ENCODE measurements at places on chromosomes 1 and 21. TPM values are rescaled to one million over a fixed set of nuclear protein-coding genes. Genes with fewer than 3 reads are reported as not detected.

DNA sequence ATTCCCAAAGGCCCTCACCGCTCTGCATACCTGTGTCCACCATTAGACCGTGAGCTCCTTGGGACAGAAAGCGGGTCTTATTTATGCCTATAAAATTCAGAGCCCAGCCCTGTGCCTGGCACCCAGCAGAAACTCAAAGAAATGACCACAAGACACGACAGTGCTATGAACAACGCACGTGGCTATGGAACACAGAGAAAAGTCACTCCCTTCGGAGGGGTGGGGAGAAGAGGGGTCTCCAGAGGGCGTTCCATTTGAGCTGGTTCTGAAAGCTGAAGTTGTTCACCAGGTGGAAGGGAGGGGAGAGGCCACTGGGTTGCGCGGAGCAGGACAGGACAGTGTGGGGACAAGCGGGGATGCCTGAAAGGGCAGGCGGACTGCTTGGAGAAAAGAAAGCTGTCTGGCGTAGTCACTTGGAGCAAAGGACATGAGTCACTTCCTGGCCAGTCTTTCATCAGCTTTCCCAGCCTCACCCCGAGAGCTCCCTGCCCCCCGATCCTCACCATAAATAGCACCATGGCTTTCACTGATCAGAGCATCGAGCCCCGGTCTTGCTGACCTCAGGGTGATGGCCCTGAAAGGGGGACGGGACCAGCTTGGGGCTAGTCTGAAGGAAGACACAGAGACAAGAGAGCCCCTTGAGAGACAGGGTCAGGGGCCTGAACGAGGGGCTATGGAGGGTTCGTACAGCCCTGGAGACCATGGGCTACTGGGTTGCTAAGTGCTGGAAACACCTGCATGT lies 28.5 kb downstream of the ECE1 start:
- DNase-seq: no peak

DNA sequence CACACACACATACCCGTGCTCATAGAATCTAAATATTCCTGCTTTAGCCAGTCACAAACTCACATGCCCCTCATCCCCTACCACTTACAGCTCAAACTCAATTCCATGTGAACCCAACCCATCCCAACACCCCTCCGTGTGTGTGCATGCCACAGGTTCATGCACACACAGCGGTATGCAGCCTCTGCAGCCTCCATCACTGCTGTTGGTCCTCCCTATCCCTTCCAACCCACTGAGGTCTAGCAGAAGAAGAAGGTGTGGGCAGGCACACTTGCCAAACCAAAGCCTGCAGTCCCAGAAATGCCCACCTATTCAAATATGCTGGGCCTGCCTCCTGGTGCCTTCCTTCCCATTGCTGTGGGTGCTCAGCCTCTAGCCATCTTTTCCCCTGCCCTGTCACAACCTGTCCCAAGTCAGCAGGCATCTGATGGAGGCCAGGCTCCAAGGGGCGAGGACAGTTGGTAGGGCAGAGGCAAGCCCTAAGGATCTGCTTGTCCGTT lies 26.2 kb downstream of the SLC2A1 start:
- DNase-seq: no peak

DNA sequence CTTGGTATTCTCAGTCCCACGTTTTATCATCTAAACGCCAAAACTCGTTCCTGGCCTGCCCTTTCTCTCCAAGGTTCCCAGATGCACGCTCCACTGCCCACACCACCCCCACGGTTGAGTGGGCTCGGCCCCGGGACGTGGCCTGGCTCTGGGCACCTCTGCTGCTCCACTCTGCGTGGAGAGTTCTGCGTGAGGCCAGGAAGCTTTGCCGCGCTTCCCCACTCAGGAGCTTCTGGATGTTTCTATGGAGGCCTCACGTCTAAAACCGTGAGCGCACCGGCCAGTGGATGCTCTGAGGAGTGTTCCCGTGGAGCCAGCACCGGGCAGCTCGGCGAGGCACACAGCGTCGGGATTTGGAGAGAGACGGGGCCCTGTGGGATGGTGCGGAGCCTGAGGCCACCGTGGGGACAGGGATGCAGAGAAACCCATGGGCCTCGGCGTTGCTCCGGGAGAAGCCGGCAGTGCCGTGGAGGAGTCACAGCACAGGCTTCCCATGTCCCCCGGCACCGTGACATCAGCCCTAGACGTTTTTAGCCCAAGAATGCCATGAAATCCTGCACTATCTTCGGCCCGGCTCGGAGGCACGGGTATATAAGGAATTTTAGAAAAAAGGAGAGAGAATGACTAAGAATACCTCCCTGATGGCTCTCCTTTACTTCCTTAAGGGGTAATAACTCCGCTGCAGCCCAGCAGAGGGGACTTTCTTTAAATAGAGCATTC lies 125.9 kb downstream of the PRDM16 start:
- no peak for DNase-seq

- DNase-seq: no peak
These were observed 62.1 kb downstream of the ARID4B start for GRCh38 chr1:235265900-235266299.

IQCC gene
- 7.2 TPM for polyA plus RNA-seq
